ENCODE measurements at places on chromosomes 5 and 9.

DNA sequence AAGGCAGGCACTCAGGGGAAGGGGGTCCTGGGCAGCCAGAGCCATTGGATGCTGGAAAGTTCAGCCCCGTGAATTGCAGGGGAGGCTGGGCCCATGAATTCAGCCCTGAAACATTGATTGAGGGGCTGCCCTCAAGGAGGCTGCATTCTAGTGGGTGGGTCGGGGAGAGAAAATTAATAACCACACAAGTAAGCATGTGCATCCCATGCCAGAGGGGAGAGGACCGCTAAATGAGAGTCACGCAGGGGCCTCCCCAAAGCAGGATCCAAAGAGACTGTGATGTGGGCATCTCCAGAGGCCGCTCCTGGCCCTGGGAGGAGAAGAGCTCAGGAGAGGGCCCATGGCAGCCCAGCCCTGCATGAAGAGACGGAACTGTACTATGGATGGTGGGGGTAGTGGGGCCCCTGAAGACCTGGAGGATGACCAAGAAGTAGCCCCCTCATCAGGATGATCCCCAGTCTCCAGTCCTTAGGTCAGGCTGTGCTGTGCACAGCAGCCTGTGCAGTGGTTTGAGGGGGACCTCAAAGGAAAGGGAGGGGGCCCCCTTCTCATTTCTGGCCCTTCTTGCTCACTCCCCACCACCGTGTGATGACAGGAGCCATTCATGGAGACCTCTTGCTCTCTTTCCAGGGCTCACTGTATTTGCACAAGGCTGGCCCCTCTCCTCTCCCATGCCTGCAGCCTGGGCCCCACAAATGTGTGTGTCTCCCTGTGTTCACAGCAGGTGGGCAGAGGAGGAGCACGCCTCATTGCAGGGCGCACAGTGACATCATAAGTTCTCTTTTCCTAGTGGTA lies 233.6 kb upstream of the IRX1 start:
- no peak for DNase-seq

DNA sequence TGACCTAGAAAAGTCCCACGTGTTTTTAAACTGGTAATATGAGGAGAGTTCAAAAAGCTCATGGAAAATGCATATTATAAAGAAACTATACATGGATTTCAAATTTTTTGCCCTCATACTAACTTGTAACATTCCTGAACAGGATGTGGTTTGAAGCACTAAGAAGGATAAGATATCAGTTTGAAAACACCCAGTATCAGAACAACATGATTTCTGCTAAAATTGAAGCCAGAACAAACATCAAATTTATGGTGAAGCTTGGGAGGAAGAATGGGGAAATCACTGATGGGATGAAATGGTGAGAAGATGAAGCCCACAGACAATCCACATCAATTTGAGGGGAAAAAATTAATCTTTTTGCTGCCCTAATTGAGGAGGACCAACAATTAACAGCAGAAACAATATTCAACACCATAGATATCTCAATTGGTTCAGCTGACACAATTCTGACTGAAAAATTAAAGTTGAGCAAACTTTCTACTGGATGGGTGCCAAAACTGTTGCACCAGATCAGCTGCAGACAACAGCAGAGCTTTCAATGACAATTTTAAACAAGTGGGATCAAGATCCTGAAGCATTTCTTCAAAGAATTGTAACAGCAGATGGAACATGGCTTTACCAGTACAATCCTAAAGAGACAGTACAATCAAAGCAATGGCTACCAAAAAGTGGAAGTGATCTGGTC lies 113.2 kb upstream of the SNX2 start:
- no peak for DNase-seq

DNA sequence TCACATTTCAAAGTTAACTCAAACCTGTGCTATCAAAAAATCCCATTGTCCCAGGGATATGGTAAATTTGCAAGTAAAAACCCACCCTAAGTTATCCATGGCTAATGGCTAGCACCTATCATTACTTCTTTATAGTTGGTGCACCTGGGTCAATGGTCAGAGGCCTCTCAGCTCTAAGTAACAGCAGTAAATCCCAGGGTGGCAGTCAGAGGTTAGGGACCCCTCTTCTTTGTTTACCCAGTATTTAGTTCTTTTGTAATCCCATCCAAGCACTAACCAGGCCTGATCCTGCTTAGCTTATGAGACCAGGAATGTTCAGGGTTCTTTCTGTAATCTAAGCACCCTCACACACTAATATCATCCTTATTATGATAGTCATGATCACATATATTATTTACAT lies 52.1 kb upstream of the WWC1 start:
- DNase-seq, result no peak

GRCh38 chr9:117211280-117211679 lies 203.6 kb downstream of the ASTN2 start:
- no peak for DNase-seq

GRCh38 chr5:147756566-147756965 lies 26.0 kb downstream of the JAKMIP2 start:
- no peak for DNase-seq

GRCh38 chr9:132242621-132243155 lies 80.8 kb downstream of the NTNG2 start:
- no peak for DNase-seq

DNA sequence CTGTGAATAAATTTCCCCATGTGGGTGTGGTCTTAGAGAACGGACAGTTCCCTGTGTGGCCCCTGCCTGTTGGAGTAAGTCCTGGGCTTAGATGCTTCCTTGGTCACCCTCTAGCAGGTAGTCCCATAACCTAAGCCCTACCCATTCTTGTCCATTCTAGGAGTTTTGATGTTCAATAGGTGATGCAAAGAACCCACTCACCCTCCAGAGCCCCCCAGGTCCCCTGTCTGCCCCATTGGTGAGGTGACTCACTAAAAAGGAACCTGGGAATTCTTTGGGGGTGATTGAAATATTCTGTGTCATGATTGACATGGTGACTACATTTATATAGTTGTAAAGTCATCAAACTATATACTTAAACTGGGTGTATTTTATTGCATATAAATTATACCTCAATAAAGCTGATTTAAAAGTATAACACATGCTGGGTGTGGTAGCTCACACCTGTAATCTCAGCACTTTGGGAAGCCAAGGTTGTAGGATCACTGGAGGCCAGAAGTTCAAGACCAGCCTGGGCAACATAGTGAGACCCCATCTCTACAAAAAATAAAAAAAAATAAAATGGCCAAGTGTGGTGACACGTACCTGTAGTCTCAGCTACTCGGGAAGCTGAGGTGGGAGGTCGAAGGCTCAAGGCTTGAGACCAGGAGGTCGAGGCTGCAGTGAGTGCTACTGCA lies 20.8 kb upstream of the GTF3C5 start:
- no peak for DNase-seq

- DNase-seq, result no peak
Observed at GRCh38 chr5:125017796-125018195, 271.4 kb upstream of the ZNF608 start.

- no peak for DNase-seq
Observed at GRCh38 chr5:167945542-167946384, 345.7 kb upstream of the WWC1 start.

- no peak for DNase-seq
Observed at GRCh38 chr9:136728548-136729123, 14.1 kb downstream of the LCN10 start.

- DNase-seq, result no peak
Observed at GRCh38 chr5:67163231-67163756, 33.3 kb downstream of the CD180 start.

- DNase-seq, result no peak
Observed at GRCh38 chr9:114694719-114695269, 12.8 kb upstream of the TEX48 start.

DNA sequence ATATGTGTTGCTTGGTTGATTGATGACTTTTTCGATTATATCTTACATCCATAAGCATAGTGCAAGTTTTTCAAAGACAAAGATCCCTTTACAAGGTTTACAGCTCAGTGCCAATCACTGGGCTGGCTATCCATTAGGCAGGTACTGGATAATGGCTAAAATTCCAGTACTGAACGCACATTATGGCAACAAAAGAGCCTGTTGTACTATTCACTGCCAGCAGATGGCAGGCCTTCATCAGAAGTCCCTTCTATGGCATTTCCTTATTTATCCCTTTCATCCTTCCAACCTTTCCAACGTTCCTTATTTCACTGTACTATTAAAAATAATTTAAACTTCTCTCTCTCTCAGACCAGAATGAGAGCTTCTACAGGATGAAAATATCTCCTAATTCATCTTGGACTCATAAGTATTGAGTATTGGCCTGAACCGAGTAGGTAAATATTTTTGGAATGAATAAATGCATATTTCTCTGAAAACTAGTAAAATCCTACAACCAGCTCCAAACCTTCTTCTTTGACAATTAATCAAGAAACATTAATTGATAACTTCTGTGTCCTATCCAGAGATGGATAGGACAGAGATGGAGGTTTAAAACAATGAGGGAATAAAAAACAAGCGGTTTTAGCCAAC lies 6.7 kb upstream of the WNT8A start:
- DNase-seq, result peak; percentile 27

DNA sequence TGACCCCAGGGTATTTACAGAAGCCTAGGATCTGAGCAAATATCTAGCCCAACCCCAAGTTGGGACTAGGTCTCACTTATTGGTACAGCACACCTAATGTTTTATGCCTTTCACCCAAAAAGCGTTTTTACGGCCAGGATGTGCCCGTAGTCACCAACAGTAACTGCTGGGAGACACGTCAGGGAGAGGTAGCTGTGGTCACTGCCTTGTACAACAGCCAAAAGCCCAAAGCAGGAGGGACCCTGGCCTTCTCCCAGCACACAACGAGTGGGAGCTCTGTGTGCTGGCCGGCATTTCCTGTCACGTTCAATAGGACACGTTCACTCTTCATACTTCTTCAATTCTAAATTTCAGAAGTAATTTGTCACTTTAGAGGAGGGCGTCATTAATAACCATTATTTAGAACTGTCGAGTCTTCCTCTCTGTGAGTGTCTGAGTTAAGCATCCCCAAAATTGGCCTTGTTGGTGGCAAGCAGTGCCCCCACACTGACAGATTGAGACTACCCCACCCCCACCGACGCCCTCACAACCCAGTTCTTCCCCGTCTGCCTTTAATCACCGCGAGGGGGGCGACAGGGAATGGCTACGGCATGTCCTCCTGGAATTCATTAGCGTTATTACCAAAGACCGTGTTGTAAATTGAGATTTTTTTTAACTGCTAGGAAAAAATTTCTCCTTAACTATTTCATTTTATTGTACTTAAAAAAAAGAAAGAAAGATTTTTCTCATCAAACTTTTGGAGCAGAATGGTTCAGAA lies 80.7 kb downstream of the MVB12B start:
- no peak for DNase-seq

GRCh38 chr9:130565792-130566191 lies 13.6 kb upstream of the FUBP3 start:
- DNase-seq, result no peak

DNA sequence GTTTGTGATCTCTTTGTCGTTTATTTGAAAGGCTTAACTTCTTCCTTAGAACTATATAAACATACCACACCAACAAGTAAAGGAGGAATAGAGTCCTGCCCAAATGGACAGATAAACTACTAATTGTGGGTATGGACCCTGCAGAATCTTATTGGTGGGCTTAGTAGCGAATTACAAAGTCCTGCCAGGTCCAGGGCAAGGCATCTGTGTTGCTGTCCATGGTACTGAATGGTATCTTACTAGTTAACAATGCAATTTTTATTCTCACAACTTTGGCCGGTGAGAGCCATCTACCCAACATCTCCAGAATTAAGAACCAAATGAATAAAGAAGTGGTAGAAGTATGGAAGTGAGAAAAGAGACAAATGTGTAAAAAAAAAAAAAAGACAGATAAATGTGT lies 1782.4 kb upstream of the WWC1 start:
- DNase-seq, result no peak

GRCh38 chr5:35188031-35188457 lies 42.2 kb downstream of the PRLR start:
- no peak for DNase-seq

DNA sequence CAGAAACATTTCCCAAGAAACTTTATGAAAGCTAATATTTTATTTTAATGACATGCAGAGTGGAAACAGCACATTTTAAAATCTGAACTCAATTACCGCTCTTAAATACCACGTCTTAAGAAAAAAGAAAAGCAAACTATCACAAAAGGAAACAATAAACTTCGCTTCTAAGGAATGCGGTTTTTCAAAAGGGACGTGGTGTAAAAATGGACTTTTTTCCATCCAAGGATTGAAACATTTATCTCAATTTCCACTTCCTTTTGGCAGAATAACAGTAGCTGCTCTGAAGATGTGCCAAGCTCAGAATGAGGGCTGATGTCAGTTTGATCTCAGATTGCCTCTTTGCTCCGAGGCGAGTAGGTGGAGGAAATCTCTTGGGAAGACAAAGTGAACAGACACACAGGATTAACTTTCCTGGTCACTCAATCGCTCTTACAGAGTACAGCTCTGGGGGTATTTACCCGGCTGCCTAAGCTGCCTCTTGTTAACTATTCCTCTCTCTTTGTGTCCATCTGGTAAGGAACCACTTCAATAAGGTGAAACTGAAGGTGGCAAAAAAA lies 158.5 kb downstream of the TRPM6 start:
- no peak for DNase-seq

DNA sequence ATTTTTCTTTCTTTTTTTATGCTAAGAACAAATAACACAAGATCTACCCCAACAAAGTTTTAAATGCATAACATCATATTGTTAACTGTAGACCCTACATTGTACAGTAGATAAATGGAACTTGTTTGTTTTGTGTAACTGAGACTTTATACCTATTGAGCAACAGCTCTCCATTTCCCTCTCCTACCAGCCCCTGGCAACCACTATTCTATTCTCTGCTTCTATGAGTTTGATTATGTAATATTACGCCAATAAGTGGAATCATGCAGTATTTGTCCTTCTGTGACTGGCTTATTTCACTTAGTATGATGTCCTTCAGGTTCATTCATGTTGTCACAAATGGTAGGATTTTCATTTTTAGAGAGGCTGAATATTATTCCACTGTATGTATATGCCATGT lies 308.2 kb upstream of the PRR16 start:
- no peak for DNase-seq

- no peak for DNase-seq
Observed at GRCh38 chr5:31753700-31754357, 114.9 kb downstream of the PDZD2 start.

- no peak for DNase-seq
Observed at GRCh38 chr9:100375658-100376057, 22.9 kb upstream of the TEX10 start.

- DNase-seq, result no peak
Observed at GRCh38 chr5:157387683-157388093, 72.3 kb upstream of the NIPAL4 start.

All from activated T-cell treated with anti-CD3 and anti-CD28 coated beads for 24 hours (primary cell).